Activated T-helper 2 cell treated with anti-CD3 and anti-CD28 coated beads, Interferon-gamma antibody, Interleukin-2, Interleukin-4, amounts not matched to agents 10 μg/mL and 5 μg/mL and 100 μg/mL, durations not matched to agents 14 hours and 24 hours and 36 hours (primary cell): ENCODE measurements at places on chromosomes 11 and 22.

DNA sequence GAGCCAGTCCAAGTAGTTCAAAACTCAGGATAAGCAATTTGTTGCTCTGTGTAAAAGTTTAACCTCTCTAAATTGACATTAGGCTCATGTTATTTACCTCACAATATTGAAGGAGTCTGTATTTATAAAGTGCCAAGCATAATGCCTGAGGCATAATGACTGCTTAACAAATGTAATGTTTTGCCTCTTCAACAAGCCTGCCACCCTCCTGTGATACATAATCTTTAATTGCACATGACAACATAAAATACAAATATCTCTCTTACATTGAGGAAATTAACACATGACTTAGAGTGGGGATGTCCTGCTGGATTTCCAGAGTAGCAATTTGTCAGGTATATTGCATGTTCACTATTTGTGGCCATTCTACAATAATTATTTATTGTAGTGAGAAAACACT lies 469.2 kb upstream of the ANO5 start:
- DNase-seq = no peak

DNA sequence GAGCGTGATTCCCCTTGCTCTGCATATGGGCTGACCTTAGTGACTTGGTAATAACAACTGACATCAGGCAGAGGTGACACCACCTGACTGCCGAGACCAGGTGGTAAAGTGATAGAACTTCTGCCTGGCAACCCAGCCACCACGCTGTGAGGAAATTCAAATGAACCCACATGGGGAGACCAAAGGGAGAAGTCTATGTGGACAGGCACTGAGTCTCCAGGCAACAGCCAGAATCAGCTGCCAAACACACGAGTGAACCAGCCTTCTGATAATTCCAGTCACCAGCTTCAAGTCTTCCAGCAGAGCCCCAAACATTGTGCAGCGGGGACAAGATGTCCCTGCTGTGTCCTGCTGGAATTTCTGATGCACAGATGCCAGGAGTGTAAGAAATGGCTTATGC lies 29.7 kb downstream of the SPATA19 start:
- DNase-seq = no peak

GRCh38 chr11:73940801-73941570 lies 9.8 kb upstream of the DNAJB13 start:
- no peak for DNase-seq

DNA sequence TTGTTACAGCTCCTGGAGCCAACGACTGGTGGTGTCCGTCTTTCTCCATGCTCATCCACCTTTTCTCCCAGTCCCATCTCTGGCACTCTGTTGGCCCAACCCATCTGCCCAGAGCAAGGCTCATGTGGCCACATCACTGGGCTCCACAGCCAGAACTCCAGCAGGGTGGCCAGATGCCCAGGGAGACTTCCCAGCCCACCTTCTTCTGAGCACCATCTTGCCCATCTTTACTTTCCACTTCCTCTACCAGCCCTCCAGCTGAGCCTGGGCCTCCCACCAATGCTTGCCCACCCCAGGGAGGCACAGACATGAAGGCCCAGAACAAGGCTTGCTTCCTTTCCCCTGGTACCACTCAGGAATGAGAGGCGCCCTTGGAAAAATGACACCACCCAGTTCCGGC lies 116.8 kb downstream of the BUD13 start:
- DNase-seq = no peak

- no peak for DNase-seq
Observed at GRCh38 chr11:130442737-130443136, 5.7 kb upstream of the ADAMTS15 start.

GRCh38 chr22:46998331-46998730 lies 235.9 kb downstream of the TBC1D22A start:
- no peak for DNase-seq

GRCh38 chr11:104926771-104927611 lies 28.7 kb upstream of the CASP12 start:
- DNase-seq = no peak

- no peak for DNase-seq
Observed at GRCh38 chr11:82790723-82791484, 57.2 kb upstream of the FAM181B start.

GRCh38 chr11:36346562-36347383 lies 50.7 kb downstream of the PRR5L start:
- no peak for DNase-seq

DNA sequence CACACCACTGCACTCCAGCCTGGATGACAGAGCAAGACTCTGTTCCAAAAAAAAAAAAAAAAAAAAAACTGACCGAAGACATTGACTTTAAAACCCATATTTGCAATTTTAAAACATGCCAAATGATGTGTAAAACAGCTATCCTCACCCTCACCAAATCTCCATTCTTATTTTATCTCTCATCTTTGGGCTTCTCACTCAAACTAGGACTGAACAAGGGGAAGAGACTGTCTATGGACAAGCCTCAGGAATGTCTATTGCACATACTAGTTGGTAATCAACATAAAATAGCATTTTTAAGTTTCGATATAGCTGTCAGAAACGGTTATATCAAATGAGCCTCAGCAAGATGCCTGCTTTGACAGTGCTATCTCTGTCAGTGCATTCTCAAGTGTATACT lies 7.9 kb upstream of the CHRNA10 start:
- DNase-seq = no peak

GRCh38 chr11:26025676-26026075 lies 306.3 kb upstream of the ANO3 start:
- no peak for DNase-seq

- DNase-seq = no peak
Observed at GRCh38 chr11:46480909-46481308, 89.3 kb upstream of the CHRM4 start.

GRCh38 chr11:102323542-102324251 lies 6.4 kb downstream of the BIRC3 start:
- no peak for DNase-seq
